NCI-H187 treated with DMSO at 0.1 percent for 48 hours (cell line): ENCODE measurements at places on chromosomes 7 and 10.

DNA sequence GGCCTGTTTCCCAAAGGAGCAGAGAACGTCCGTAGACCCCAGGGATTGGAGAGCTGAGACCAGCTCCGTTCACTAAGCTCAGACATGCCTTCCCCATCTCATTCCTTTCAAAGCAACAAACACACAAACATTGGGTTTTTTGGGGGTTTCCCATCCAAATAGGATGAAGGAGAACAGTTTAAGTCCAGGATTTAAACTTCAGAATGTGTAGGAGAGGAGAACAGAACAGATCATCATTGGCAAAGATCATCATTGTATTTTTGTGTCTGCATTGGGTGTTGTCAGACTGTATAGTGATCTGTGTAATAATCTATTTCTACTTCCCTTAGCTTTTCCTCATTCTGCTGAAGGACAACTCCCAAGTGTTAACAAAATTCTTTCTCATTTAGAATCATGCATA lies 177.9 kb downstream of the FANK1 start:
- DNase-seq: no peak

DNA sequence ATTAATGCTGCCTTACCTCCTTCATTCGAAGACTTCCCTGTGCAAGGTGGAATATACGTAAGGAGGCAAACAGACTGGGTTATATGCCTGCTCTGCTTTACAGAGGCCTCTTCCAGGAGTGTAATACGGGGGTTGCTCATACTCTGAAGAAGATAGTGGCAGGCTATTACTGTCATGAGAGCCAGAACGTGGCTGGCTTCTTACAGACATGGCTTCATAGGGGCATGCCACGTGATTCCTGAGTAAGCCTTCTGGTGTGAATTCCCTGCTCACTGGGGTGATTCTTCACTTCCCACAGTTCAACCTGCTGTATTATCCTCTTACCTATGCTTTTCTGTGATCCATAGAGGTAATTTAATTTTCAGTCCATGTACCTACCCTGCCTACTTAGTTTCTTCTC lies 141.8 kb downstream of the ST7 start:
- no peak for DNase-seq

DNA sequence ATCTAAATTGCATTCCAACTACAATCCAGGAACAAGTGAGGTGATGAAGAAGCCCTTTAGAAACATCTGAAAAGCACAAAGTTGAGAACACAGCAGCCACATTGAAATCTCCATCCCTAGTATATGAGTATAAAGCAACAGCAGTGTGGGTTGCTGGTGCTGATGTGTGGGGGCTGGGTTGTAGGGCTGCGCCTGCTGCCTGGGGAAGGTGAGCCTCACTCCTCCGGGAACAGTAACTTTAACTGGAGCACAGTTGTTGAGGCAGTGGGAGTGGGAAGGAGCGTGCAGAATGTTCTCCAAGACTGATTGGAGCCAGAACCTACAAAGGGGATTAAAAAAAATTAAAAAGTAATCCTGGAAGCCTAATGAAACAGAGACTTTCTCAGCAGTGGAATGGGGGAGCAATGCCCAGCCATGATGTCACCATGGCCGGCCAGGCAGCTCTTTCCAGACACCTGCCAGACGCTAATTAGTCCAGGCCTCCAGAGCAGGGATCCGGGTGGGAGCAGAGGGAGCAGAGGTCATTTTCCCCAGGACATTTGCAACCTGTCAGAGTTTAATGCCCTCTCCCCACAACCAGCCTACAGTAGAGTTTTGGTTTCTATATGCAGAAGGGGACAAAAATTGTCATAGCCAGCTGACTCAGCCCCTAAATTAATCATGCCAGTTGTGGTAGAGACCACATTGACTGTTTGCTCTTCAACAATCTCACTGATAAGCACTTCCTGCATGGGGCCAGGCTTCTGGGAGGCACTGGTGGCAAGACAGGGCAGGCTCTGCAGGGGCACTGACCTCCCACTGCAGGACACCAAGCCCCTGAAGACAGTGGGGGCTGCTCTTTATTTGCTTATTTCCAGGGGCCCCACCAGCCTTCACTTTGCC lies 133.0 kb upstream of the ZNF32 start:
- no peak for DNase-seq

GRCh38 chr10:48924988-48925387 lies 14.7 kb downstream of the LRRC18 start:
- DNase-seq: no peak

GRCh38 chr10:23534326-23534725 lies 95.5 kb downstream of the OTUD1 start:
- no peak for DNase-seq

GRCh38 chr7:112550468-112551060 lies 69.8 kb downstream of the LSMEM1 start:
- no peak for DNase-seq

- DNase-seq: no peak
These were observed 67.6 kb downstream of the STK17A start for GRCh38 chr7:43650457-43651052.
